Heart left ventricle (tissue), 16 donors: ENCODE measurements at places on chromosomes 16 and 17. TPM values are rescaled to one million over a fixed set of nuclear protein-coding genes. Genes with fewer than 3 reads are reported as not detected.

DNA sequence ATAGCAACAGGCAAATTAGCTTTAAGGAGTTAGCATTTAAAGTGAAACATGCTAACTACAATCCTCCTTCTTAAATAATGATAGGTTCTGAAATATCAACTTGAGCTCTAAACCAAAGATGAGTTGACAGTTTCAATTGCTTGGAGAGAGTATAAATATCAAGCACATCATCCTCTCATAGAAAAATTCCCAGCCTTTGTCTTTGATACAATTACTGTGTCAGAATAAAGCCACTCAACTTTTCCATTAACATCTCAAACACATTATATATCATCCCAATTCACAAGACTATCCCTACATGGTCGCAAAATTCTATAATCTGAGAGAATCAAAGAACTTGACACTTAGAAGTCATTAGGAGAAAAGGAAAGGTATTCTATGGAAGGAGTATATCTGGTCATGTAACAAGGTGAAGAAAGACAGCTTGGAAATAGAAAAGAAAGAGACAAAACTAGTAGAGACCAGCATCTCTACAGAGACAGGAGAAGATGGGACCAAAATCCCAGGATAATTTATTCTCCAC is 189.8 kb downstream of the CEP112 start:
- DNase-seq = no peak

GRCh38 chr16:30622455-30623032 is 12.4 kb upstream of the ZNF689 start:
- DNase-seq = no peak

DNA sequence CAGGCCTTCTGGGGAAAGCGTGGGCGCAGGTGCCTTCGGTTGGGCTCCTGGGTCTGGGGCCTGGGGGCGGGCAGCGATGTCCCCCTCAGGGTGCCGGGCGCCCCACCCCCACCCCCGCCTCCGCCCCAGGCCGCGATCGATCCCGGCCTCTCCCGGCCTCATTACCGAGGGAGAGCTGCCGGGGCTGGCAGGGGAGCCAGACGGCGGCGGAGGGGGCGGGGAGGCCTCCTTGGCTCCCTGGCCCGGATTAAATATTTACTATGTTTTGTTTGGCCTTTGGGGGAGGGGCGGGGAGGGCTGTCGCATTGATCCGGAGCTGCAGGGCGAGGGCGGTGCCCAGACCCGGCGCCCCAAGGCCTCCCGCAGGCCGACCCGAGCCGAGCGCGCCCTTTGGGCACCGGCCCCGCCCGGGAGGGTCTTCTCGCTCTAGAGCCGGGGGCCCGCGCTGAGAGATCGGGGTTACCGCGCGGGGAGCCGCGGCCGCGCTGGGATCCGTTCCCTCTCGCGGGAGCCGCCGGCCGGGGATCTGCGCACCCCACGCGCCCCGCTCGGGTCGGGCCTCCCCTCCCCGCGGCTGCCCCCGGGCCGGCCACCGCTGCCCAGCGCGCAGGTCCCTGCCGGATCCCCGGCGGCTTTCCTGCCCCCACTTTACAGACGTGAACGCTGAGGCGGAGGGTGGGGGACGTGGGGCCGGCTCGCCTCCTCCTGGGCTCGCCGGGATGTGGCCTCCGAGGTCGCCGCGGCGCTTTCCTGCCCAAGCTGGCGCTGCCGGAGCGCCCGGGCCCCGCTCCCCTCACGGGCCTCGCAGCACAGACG is 27.0 kb downstream of the RTN4RL1 start:
- DNase-seq = no peak

CD68 gene
- 46.7 TPM for polyA plus RNA-seq

DNA sequence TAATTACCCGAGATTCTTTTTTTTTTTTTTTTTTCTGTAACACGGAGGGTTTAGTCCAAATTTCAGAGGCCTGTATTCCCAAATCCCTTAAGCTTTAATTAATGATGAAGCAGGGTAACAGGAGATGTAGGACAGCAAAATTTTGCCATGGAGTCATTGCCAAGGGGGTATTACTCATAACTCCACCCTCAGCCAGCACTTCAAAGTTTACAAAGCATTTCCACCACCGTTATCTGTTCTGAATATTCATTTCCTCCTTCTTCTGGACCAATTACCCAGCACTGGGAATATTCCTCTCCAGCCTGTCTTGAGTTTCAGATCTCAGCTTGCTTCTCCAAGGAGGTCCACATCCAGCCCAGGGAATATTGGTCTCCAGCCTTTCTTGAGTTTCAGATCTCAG is 747.5 kb upstream of the EEF2KMT start:
- DNase-seq = no peak
